ENCODE measurements at places on chromosomes 7 and 10.

DNA sequence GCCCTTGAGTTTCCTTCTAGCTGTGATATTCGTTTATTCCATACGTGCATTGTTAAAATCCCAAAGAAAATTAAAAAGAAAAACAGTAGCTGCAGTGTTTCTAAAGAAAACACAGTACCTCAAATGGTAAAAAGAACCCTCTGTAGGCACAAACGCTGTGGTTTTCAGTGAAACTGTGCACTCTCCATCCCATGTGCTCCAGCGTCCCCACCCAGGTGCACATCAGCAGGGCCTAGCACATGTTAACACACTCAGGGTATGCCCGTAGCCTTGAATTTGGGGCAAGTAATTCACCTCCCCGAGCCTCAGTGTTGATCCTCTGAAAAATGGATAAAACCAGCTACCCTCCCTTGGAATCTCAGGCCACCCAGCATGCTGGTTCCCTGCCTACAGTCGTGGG is 9.5 kb downstream of the SLC18A2 start:
- H3K27me3 ChIP-seq, result no peaks in the 10 kb centered on the region
- peaks cover 9% of the 10 kb centered on the region for H3K4me1 ChIP-seq
- H3K4me3 ChIP-seq, result no peak overlapping the region
- no peak for DNase-seq
- H3K27ac ChIP-seq, result no peak overlapping the region

DNA sequence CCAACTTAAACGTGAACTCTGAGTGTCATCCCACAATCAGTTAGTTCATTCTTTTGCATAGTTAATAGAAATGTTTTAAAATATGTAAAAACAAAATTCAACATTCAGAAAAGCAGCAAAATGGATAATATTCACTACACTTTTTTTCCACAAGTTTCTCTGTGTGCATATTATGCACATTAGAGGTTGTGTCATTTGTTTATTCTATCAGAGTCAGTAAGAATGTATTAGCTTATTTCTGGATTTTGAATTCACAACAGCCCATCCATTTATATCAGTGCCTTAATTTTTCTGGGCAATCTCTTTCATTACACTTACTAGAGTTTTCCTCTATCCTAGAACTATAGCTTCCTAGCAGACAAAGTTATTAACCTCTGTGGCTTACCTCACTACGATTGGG is 432.7 kb upstream of the SEMA3A start:
- H3K27ac ChIP-seq, result no peak overlapping the region
- no peak overlapping the region for H3K4me3 ChIP-seq
- DNase-seq, result no peak
- no peaks in the 10 kb centered on the region for H3K27me3 ChIP-seq
- H3K36me3 ChIP-seq, result no peaks in the 10 kb centered on the region
- no peaks in the 10 kb centered on the region for H3K4me1 ChIP-seq

DNA sequence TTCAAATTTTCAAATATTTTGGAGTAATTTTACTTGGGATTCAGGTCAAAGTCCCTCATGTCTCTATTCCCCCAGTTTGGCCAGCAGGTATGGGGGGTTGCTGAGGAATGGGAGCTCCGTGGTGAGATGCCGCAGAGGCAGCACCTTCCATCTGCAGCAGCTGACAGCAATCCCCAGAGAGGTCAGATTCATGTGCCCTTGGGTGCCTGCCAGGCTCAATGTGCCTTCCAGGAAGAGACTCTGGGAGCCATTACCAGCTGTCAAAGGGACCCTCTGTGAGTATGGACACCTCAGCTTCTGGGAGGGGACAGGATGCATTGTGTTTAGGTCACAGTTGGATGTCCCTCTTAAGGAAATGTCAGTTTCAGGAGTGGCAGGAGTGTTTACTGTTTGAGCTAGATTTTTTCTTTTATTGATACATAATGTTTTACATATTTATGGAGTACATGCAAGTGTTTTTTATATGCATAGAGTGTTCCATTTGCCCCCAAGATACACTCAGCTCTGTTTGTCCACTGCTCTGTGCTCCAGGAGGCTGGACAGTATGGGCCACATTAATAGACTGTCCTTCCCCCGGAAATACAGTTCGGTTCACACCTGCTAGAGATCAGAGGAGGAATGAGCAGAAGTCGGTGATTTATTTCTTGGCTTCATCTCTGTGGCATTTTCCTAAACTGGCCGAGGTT is 75.3 kb upstream of the GRB10 start:
- no peak overlapping the region for H3K4me3 ChIP-seq
- no peaks in the 10 kb centered on the region for H3K27me3 ChIP-seq
- no peaks in the 10 kb centered on the region for H3K4me1 ChIP-seq
- no peak overlapping the region for H3K27ac ChIP-seq
- H3K36me3 ChIP-seq, result no peaks in the 10 kb centered on the region

GRCh38 chr7:77335581-77335980 is 80.6 kb downstream of the GSAP start:
- no peak for DNase-seq
- no peak overlapping the region for H3K4me3 ChIP-seq
- peaks cover 9% of the 10 kb centered on the region for H3K4me1 ChIP-seq
- no peaks in the 10 kb centered on the region for H3K27me3 ChIP-seq
- no peak overlapping the region for H3K27ac ChIP-seq
- peaks cover 2% of the 10 kb centered on the region for H3K36me3 ChIP-seq
